ENCODE measurements at places on chromosomes 4 and X. TPM values are rescaled to one million over a fixed set of nuclear protein-coding genes. Genes with fewer than 3 reads are reported as not detected.

Gene TMEM255A
- total RNA-seq: 4.6 TPM

- no peak for DNase-seq
Measured at GRCh38 chr4:84286048-84286447, 213.0 kb downstream of the NKX6-1 start.

Gene PF4V1
- total RNA-seq: not detected

DNA sequence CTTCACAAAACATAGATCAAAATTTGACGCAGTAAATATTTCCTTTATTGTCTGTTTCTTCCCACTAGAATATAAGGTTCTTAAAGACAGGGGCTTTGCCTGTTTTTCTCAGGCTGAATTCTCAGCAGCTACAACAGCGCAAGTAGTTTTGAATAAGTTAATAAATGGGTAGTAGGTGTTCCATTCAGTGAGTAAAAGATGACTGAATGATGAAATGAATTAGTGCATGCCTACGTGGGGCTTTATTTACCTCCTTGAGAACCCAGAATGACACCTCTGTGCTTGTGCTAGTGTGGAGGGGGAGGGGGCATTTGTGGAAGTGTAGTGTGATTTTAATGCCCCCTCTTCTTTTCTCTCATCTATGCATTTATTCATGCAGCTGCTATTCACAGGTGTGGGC lies 278.9 kb downstream of the FBXW7 start:
- DNase-seq: no peak

Gene ATOH1
- total RNA-seq: not detected

GRCh38 chrX:19094654-19095053 lies 27.6 kb downstream of the ADGRG2 start:
- no peak for DNase-seq

DNA sequence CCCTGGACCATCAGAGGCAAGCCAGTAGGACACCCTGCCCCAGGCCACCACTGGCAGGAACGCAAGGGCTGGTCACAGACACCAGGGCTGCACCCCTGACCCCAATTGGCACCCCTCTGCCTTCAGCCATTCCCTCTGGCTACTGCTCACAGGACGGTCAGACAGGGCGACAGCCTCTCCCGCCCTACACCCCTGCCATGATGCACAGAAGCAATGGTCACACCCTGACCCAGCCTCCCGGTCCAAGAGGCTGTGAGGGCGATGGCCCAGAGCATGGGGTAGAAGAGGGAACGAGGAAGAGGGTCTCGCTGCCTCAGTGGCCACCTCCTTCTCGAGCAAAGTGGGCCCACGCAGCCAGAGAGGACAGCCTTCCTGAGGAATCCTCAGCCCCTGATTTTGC lies 143.5 kb downstream of the SOWAHB start:
- no peak for DNase-seq

DNA sequence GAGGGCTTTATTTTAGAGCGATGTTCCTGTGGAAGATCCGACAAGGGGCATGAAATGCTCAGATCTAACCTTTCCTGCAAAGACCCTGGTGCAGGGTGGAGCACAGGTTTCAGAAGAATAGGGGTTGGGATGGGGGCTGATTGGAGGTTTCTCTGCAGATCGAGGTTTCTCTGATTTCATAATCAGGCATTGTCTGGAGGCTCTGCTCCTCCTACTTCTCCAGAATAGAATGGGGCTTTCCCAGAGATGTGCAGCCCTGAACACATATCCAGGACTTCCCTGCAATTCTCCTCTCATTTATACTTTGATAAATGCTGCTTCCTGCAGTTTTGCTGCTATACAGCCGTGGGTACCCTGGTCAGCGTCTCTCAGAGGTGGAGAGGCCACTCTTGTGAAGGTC lies 397.6 kb upstream of the BOD1L1 start:
- DNase-seq: no peak

GRCh38 chrX:56812515-56813105 lies 83.6 kb downstream of the NBDY start:
- DNase-seq: no peak

DNA sequence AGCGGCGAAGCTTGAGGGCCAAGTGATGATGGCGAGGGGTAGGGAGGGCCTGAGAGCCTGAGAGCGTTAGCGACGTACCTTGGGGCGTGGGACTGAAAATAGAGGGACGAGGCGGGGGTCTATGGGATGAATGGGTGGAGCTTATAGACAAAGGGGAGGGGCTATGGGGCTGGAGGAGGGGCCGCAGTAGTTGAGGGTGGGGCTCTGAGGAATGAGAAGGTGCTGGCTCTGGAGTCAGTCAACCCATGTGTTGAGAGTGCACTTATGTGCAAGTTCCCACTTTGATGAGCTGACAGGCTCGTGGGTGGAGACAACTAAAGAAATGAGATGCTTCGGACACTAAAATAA lies 488 bp downstream of the TBC1D25 start:
- no peak for DNase-seq

Gene CENPU
- 3.0 TPM for total RNA-seq

DNA sequence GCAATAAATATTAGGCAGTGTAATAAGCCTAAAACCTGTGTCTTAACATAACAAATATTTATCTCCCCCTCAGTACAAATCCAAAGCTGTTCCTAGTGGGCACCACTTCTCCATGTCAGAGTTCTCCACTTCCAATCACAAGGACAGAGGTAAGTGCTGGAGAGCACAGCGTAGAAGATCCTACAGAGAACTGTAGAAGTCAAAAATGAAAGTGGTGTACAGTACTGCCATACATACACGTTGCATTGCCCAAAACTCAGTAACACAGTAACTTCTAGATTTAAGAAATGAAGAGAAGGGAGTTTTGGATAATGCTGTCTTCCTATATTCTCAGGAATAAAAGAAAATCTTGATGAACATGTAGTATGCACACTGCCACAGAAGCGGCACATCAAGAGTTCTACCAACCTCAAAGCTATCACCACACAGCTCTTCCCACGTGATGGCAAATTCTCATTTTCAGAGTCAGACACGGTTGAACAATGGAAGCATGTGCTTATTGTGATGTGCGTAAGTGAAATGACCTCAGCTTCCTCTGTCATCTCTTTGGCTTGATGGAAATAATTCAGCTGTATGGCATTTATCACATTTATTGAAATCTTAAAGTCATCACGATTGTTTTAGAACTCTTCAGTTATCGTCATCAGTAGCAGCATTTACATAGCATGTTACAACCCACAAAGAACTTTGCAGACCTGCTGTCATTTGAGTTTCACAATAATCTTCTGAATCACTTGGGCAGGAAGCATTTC lies 27.1 kb upstream of the SPANXN4 start:
- no peak for DNase-seq

GRCh38 chr4:100294356-100294755 lies 104.1 kb upstream of the DDIT4L start:
- peak; percentile 24 for DNase-seq

GRCh38 chr4:70714079-70714887 lies 7.5 kb upstream of the RUFY3 start:
- DNase-seq: no peak

Gene PHOX2B
- not detected for total RNA-seq

DNA sequence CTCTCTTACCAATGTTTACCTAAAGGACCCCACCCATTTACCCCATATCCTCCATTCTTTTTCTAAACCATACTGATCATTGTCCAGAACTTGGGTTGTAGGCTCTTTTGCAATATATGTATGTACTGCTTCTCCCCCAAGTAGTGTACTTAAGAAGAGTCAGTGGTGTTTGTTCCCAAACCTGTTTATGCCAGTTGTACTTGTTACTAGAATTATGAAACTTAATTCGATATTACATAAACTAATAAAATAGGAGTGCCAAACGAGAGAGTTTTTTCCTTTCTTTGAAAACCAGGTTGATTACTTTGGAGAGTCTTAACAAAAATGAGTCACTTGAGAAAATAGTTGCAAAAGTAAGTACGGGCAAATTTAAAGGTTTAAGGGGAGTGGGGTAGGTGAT lies 96.3 kb downstream of the GEMIN8 start:
- no peak for DNase-seq

Gene VEGFD
- total RNA-seq: not detected

- no peak for DNase-seq
Measured at GRCh38 chr4:59960143-59960542, 1240.0 kb upstream of the ADGRL3 start.

DNA sequence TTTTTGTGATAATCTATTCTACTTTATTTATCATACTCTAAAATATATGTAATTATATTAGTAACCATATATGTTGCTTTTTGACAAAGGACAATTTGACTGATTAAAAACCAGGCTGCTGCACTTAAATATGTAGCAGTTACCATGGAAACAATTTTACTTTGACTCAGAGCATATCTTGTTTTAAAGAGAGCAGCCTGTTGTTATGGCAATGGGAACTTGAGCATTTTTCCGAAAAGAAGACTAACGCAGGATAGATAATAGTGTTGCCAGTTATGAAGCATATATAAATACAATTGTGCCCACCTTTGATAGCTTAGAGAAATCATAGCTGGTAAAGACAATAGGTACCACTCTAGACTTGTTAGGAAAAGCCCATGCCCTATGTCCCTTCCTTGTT lies 283.0 kb downstream of the GASK1B start:
- no peak for DNase-seq

Gene C1QTNF7
- not detected for total RNA-seq

DNA sequence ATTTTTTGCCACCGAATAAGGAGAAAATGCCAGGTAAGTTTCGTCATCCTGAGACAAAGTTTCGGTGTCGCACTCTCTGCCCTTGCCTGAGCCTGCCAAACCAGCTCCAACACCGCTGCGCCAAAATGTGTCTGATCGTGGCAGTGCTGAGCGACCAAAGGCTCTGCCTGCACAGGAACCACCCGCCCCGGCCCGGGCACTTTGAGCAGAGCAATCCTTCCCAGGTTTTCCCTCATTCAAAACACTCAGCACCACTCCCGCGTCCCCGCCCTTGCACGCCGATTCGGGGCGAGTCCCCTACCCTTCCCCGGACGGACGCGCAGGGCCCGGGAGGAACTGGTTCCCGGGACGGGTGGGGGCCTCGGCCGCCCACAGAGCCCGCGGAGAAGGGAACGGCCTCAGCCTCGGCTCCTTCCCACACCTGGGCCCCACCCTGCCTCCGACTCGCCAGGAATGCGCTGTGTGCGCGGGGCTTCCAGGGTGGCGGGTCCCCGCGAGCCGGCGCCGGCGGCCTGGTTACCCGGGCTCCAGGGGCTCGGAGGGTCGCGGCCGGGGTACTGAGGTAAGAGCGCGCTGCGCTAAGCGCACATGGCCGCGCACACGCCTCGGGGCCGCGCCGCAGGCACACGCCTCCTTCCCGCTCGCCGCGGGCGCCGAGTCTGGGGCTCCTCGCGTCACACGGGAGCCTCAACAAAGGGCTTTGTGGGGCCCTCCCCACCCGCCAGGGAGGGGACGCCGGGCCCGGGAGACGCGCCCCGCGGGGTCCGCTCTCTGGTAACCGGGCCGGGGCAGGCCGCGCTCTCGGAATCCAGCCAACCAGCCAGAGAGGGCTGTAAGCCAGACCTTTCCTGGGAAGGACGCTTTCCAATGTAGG lies at the start of gene C4orf36:
C4orf36 (minus strand) TSS at position 661 of the 874 bp plus-strand sequence. CDS start 902 bp downstream, outside the sequence.
- peak; percentile 31 for DNase-seq

DNA sequence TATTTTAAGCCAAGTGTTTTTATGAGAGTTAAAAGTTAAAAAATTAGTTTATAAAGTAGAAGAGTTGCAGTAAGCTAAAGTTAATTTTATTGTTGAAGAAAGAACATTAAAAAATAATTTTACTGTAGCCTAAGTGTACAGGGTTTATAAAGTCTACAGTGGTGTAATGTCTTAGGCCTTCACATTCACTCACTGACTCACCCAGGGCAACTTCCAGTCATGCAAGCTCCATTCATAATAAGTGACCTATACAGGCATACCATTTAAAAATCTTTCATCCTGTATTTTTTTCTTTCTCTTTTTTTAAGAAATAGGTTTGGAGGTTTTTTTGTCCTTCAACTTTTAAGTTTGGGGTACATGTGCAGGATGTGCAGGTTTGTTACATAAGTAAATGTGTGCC lies 87.9 kb upstream of the NR3C2 start:
- DNase-seq: no peak

Gene GPRASP1
- 2.7 TPM for total RNA-seq

- DNase-seq: no peak
Measured at GRCh38 chr4:183326853-183327252, 4.6 kb upstream of the CLDN24 start.

Gene PRRG3
- 0.17 TPM for total RNA-seq

Gene PLAC8
- 27.8 TPM for total RNA-seq

GRCh38 chr4:110597582-110597981 lies 25.3 kb downstream of the PITX2 start:
- no peak for DNase-seq

Gene DUX4
- total RNA-seq: not detected

GRCh38 chrX:53313728-53314105 lies 32.3 kb upstream of the IQSEC2 start:
- no peak for DNase-seq

Gene ANOS1
- 15.3 TPM for total RNA-seq

DNA sequence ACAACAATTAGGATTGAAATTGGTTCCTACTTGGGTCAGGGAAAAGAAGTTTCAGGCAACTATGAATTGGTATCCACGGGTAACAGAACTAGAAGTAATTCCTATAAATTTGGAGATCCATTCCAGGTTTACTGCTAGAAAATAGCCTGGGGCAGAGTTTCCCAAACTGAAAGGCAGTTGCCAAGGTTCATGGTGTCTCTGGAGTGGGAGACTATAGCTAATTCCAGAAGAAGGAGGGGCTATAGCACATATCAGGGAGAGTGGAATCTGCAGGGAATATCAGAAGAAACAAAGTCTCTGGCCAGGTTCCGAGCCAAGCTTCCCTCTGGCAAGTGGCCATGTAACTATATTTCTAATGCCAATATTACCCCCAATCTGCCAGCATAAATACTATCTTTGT lies 166.3 kb downstream of the GALNTL6 start:
- no peak for DNase-seq

All from astrocyte (in vitro differentiated cells and primary cell).